ENCODE measurements at places on chromosomes 6 and 20.

GRCh38 chr20:34703424-34704176, 544 bp upstream of the TP53INP2 start:
- no peak for DNase-seq

DNA sequence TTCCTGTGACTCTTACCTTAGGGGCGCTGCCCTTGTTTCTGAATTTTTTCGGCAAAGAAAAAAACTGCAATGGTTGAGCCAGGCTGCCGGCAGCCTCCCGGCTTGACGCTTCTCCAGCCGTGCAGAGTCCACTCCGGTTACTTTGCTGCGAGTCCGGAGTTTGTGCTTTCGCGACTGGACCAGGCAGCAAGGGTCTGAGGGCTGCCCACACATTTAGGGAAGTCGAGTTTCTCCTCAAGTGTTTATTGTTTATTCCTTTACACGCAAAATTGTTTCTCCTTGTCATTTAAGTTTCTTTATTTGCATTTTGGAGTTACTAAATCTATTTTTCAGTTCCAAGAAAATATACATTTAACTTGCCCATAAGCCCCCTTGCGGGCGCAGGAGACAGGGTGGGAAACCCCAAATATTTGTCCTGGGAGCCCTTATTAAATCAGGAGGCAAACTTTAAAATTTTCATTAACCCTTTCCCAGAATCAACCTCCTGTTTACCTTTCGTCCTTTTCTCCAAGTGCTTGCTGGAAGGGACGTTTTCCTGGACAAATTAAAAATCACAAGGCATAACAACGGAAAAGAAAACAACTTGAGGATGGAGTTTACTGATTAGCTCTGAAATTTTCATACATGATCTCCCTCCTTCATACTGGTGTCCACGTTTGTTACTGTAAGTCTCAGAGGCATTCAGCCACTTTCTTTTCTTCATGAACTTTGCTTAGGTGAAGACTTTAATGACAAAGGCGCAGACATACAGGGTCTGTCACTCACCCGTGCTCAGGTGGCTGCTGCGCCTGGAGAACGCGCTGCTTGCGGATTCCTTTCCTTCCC, 1.7 kb upstream of the PDE10A start:
- DNase-seq = no peak

GRCh38 chr6:90819483-90819882, 232.6 kb upstream of the MAP3K7 start:
- DNase-seq = no peak

- DNase-seq = no peak
These were observed 34.2 kb downstream of the FKBP1C start for GRCh38 chr6:63245420-63245819.

GRCh38 chr20:18839507-18840247, 26.1 kb downstream of the SCP2D1 start:
- DNase-seq = no peak

GRCh38 chr6:158752613-158753012, 66.6 kb downstream of the EZR start:
- no peak for DNase-seq

GRCh38 chr6:18302561-18303439, 38.5 kb upstream of the DEK start:
- no peak for DNase-seq

DNA sequence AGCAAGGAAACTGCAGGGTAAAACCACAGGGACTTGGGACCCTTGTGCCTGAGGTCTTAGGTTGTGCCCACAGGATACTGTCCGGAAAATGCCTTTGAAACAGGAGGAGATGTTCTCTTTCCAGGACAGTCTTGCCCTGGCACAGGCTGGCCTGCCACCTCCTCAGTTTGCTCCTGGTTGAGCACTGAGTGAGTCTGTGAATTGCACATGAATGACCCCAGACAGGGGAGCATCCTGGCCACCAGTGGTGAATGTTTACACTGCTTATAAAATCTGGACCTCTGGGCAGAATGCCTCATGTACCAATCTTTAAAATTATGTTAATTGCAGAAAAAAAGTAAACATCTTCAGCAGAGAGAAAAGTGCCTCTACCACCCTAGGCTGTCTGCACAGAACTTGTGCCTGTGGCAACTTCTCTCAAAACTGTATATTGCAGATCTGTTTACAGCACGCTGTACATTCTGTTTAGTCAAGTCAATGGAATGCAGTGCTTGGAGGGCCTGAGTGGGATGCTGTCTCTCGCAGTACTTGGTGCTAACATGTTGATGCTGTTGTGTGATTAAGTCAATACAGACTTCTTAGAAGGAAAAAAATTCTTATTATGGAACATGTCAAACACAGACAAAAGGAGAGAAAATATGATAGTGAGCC, 242.1 kb downstream of the SOD2 start:
- no peak for DNase-seq

- DNase-seq = no peak
These were observed 129.9 kb upstream of the AGPAT4 start for GRCh38 chr6:161403717-161404116.

GRCh38 chr6:75794954-75795739, 46.1 kb downstream of the MYO6 start:
- DNase-seq = no peak

DNA sequence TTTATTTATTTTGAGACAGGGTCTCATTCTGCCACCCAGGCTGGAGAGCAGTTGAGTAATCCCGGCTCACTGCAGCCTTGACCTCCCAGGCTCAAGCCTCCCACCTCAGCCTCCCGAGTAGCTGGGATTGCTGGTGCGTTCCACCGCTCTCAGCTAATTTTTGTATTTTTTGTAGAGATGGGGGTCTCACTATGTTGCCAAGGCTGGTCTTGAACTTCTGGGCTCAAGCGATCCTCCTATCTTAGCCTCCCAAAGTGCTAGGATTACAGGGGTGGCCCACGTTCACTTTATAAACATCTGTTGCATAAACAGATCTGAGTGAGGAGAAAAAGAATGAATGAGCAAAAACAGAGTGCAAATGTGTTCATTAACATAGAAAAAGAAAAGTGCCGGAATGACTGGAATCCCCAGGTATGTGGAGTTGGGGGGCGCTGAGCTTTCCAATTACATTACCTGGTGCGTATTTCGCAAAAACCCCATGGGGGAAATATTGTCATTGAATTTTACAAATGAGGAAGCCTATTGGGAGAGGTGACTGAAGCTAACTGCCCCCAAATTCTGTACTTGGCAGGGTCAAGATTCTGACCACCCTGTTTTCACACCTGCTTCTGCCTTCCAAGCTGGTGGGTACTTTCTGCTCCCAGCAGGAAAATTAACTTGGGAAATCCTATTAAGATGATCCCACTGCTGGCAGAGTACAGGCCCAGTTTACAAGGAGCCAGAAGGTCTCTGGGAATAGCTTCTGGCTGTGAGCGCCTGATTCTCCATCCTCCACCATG, 207.7 kb upstream of the JARID2 start:
- no peak for DNase-seq

GRCh38 chr6:105746509-105746908, 339.6 kb upstream of the PRDM1 start:
- DNase-seq = no peak

- DNase-seq = peak; percentile 71
These were observed 660 bp upstream of the TFB1M start for GRCh38 chr6:155314773-155315515.

GRCh38 chr6:18276610-18277236, 12.4 kb upstream of the DEK start:
- no peak for DNase-seq

DNA sequence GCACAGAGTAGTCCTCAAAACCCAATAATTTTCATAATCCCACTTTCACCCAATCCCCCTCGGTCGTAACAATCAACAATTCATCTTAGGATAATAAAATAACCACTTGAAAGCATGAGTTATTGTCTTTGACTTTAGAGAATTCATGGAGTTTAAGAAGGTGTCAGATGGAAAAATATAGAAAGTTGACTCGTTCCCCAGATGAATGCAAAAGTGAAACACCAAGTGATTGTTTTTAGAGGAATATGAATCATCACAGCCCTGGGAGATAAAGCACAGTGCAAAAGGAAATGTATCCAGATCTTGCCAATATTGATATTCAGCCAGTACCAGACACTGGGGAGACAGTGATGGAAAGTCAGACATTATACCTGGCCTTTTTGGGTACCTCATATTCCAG, 860.5 kb downstream of the DHX35 start:
- no peak for DNase-seq

GRCh38 chr6:15076565-15076964, 169.3 kb upstream of the JARID2 start:
- DNase-seq = no peak

- DNase-seq = no peak
These were observed 56.6 kb downstream of the NPEPL1 start for GRCh38 chr20:58749098-58749769.

DNA sequence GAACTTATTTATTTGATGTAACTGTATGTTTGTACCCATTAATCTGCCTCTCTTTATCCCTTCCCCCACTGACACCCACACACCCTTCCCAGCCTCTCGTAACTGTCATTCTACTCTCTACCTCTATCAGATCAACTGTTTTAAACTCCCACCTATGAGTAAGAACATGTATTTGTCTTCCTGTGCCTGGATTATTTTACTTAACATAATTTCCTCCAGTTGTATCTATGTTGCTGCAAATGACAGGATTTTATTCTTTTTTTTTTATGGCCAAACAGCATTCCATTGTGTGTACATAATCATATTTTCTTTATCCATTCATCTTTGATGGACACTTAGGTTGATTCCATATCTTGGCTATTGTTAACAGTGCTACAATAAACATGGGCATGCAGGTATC, 49.3 kb downstream of the PHACTR2 start:
- no peak for DNase-seq

DNA sequence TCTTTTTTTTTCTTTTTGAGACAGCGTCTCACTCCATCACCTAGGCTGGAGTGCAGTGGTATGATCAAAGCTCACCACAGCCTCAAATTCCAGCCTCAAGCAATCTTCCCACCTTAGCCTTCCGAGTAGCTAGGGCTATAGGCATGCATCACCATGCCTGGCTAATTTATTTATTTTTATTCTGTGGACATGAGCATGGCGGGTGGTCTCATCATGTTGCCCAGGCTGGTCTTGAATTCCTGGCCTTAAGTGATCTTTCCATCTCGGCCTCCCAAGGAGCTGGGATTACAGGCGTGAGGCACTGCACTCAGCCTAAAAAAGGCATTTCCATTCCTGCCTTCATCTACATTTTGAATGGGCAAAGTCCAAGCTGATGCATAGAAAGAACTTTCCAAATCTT, 56.2 kb upstream of the BEND3 start:
- DNase-seq = no peak

DNA sequence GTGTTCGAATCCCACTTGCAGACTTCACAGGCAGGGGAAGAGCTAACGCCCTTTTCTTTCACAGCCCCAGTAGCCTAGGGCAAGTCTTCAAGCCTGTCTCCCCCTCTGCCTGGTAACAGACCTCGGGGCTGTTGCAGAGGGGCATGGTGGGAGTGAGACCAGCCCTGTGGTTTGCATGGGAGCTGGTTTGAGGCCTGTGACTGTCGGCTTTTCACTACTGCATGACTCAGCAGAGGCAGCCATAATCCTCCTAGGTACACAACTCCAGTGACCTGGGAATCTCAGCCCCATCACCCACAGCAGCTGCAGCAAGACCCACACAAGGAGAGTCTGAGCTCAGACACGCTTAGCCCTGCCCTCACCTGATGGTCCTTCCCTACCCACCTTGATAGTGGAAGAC, 55.3 kb upstream of the POPDC3 start:
- no peak for DNase-seq

DNA sequence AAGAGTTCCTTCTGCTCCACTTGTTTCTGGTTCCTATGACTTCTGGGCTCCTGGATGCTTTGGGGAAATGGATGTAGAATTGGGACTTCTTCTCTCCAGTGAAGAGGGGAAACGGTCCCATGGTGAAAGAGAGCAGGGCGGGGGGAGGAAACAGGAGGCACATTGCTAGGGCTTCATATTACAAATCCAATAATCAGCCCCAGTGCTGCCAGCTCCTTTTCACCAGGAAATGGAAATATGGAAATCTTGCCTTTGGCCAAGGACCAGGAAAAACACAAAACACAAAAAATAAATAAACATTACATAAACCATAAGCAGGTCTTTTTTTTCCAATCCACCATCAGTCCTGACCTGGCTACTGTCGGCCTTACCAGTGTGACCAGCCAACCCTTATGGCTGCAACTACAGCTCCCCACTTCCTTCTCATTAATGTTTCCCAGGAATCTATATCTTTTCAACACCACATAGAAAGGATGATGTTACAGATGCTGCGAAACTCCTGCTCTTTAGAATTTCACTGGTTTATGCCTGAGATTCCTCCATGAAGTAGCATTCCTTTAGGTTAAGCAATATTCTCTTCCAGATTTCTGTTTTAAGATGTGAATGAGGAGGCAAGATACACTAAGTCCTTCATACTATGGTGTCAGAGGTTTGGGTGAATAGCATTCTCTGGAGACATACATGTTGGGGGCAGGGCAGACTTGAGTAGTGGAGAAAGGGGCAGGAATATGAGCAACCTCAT, 2.0 kb downstream of the PI3 start:
- no peak for DNase-seq

DNA sequence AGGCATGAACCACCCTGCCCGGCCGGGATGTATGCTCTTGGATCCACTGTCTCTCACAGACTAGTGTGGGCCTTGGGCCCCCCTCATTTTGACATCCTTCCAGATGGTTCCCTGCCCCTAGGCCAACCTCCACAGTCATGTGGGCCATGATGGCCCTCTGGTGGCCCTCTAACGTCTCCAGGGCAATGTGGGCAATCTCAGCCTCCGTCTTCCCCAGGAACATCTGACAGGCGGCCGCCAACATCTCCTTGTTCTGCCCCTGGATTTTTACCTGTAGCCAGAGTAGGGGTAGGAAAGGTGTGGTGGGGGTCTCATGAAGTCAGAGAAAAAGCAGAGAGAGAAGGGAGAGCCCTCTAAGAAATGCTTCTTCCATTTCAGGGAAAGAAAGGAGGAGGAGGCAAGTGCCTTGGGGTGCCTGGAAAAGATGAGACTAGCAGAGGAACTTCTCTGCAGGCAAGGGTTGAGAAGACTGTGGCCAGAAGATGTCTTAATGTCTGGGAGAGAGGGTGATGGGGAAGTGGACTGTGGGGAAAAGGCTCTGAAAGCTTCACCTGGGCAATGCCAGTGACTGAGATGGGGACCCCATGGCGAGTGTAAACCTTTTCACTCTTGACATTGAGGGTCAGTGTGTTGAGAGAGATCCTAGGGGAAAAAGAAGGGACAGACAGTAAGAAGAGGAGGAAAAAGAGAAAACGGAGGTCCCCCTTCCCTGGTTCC, 1.3 kb downstream of the FLOT1 start:
- DNase-seq = peak; percentile 26
